ENCODE measurements at places on chromosomes 2 and 18.

- no peak for DNase-seq
These were observed 15.5 kb downstream of the WDFY1 start for GRCh38 chr2:223929571-223930102.

DNA sequence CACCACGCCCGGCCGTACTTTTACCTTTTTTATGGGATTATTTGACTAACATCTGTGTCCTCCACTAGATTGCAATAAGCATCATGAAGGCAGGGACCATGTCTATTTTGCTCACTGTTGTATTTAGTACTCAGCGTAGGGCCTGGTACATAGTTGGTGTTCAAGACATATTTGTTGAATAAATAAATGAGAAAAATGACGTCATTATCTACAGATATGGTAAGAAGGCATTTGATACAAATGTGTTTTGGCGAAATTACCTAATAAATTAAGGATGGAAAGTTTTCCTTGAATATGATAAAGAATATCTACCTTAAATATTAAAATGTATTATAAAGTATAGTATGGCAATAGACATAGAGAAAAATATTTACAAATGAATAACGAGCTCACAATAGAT lies 24.0 kb upstream of the FAM136A start:
- no peak for DNase-seq

GRCh38 chr2:216495656-216496055 lies 3.0 kb upstream of the RPL37A start:
- peak; percentile 63 for DNase-seq

DNA sequence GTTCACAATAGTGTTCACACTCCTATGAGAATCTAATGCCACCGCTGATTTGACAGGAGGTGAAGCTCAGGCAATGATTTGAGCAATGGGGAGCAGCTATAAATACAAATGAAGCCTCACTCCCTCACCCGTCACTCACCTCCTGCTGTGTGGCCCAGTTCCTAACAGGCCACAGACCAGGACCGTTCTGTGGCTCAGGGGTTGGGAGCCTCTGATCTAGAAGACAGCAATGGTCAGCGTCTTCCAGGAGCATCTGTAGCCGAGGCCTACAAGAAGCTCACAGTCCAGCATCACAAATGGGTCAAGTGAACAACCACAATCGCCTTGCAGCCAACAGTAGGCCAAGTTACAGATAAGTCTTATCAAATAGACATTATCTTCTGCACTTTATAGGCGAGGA lies 110.0 kb upstream of the SLC66A3 start:
- no peak for DNase-seq

DNA sequence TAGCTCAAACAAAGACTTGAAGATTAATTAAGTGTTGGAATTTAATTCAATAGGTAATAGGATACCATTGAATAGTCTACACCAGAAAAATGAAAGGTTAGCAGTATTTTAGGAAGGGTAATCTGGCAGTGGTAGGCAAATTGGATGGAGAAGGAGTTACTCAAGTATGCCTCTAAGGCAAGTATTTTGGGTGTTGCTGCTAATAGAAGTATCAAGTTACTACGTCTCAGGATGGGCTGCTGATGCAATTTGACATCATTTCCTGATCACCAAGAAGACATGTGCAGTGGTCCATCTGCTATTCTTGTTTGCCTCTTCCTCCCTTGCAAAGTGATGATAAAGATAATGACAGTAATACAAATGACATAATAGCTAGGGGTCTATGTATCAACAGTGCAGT lies 485.3 kb downstream of the TGIF1 start:
- DNase-seq: peak; percentile 34

GRCh38 chr2:29724282-29724681 lies 197.1 kb downstream of the ALK start:
- DNase-seq: no peak

DNA sequence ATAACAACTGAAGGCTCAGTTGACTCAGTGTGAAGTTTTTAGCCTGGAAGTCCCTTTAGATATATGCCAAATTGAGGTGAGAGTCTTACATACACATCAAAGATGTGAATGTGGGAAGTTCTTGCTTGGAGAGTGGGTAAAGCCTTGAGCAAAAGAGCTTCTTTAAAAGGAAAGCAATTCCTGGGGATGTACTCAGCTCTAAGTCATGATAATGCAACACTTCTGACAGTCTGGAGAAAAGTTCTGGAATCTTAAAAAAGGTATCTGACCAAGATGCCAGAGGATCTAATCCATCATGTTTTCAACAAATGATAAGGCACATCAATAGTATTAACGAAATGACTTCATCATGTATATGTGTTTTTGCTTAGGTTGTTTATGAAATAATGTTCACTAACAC lies 351.2 kb downstream of the CDH19 start:
- DNase-seq: no peak

DNA sequence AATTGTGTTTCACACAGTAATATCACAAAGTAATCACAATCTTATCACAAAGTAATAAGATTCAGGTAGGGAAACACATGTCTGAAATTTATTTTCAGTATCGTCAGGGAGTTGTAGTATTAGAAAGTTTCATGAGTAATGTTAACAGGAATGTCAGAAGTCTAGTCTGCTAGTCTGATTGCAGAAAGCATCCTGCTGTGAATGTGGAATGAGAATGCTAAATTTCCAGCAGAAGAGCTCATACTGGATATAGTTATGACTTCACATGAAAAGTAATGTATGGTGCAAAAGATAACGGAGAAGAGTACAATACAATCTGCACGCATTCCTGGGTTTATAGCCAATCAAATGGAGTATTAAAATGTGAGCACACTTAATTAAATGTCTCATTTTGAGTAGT lies 494.7 kb upstream of the SETBP1 start:
- no peak for DNase-seq

DNA sequence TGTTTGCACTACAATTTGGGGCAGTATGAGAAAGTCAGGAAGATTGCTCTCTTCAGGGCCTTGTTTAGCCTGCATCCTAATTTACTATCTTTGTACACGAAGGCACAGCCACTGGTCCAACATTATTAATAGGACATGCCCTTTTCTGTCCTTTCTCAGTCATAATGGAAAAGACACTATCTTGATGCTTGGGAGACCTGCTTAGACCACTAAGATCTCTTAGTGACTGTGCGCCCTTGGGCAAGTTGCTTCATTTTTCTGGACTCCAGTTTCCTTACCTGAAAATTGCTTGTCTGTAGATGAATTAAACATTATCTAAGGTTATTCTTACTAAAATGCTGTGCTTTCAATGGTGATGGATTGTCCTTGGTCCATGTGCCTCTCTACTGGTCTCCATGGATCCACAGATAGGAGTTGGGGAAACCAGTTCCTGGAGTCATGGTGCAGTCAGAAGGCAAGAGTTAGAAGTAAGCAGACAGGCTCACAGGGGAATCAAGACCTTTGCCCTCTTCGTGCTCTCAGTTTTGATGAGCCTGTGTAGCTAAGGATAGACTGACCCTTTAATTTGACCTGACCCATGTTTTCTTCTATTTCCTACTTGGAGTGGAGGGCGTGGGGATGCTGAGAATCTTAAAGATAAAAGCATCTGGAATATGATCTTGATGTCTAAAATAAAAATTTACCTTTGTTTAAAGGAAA lies 114.0 kb downstream of the RAPGEF4 start:
- DNase-seq: no peak

GRCh38 chr2:151937966-151938365 lies 109.7 kb upstream of the ARL5A start:
- no peak for DNase-seq

- peak; percentile 42 for DNase-seq
These were observed 4.1 kb upstream of the LOXHD1 start for GRCh38 chr18:46660957-46661749.

GRCh38 chr2:98899041-98899702 lies 36.9 kb downstream of the CRACDL start:
- DNase-seq: no peak

- DNase-seq: peak; percentile 59
These were observed 89.2 kb upstream of the CTDP1 start for GRCh38 chr18:79590191-79591031.

DNA sequence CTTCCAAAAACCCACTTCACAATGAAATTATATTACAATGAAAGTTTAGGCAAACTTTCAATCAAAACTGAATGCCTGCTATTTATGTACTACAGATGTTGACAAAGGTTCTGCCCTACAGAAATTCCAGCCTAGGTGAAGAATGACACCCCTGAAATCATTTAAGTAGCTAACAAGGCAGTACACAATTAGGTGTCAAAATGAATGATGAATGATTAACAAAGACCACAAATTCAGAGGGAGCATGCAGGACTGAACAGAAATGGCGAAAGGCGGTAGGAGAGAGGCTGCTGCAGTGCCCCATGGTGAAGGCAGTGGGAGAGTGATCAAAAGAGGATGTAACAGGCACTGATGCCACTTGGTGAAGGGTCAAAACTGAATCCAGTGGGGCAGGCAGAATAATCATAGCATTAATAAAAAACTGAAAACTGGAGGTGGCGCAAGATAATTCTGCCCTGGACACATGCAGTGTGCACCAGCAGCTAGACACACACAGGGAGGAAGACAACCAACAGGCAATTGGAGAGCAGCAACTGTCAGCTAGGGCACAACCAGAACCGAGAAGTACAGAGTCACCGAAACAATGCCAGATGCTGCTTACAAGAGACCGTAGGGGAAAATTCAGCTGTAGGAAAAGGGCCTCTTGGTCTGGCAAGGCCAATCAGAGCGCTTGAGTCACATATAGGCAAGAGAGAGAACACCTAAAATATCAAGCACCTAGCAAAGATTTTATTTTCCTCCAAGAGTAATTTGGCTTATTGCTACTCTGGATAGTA lies 4.5 kb downstream of the TMEM131 start:
- no peak for DNase-seq

- no peak for DNase-seq
These were observed 482.6 kb downstream of the TSN start for GRCh38 chr2:122238006-122238559.

DNA sequence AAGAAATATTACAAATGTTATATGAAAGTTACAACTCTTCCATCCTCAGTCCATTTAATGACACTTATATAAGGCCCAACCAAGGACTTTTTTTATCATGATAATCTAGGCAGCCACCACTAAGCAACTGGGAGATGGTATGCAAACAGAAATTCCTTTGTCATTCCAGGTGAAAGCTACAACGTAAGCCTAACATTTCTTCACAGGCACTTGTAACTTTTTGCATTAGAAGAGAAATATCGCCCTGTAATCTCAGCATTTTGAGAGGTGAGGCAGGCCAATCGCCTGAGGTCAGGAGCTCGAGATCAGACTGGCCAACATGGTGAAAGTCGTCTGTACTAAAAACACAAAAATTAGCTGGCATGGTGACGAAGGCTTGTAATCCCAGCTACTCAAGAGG lies 581.2 kb upstream of the SLC8A1 start:
- DNase-seq: no peak

- peak; percentile 61 for DNase-seq
These were observed 95.0 kb downstream of the DGKD start for GRCh38 chr2:233449081-233449901.

DNA sequence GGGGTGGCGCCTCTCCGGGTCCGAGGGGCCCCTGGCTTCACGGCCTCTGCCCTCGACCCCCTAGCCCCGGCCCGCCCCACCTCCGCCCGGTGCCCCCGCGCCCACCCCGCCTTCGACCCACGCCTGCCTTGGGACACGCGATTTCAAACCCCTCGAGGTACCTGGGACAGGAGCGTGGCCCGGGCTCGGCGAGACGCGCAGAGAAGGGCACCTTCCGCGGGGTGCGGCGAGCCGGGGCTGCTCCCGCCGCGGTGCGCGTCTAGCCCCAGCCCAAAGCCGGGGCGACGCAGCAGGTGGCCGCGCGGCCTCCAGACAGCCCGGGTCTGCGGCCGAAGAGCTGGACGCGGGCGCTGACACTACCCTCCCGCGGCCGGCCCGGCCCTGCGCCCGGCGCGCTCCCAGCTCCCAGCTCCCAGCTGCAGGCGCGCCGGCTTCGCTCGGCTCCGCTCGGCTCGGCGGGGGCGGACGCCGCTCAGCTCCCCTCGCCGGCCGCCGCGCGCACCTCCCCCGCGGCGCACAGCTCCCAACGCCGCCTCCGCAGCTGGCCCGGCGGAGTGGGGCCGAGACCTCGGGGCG lies at the start of gene CRACDL:
Gene CRACDL (minus strand): TSS at position 449 of the 576 bp plus-strand sequence. CDS start 89,425 bp downstream, outside the sequence.
- no peak for DNase-seq

- no peak for DNase-seq
These were observed 13.2 kb downstream of the ATG16L1 start for GRCh38 chr2:233264667-233265066.

DNA sequence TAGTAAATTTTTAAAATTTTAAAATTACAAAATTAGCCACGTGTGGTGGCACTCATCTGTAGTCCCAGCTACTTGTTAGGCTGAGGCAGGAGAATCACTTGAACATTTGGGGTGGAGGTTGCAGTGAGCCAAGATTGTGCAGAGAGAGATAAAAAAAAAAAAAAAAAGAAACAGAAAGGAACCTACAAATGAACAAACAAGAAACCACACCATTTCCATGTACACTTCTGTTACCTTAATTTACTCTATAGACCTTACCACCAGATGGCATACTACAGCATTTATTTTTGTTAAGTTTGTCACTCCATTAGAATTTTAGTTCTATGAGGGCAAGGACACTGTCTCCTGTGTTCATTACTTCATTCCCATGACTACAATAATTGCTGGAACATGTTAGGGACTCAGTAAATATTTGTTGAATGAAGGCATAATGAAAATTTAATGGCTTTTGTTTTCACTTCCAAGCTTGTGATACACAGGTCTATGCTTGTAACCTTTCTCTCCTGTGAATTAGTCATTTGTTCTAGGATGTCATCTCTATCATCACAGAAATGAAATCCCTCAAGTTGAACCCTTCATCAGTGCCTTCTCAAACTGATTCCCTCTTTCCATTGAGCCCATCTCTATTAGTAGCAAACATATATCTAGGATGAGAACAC lies 76.0 kb downstream of the ARHGAP15 start:
- peak; percentile 20 for DNase-seq

DNA sequence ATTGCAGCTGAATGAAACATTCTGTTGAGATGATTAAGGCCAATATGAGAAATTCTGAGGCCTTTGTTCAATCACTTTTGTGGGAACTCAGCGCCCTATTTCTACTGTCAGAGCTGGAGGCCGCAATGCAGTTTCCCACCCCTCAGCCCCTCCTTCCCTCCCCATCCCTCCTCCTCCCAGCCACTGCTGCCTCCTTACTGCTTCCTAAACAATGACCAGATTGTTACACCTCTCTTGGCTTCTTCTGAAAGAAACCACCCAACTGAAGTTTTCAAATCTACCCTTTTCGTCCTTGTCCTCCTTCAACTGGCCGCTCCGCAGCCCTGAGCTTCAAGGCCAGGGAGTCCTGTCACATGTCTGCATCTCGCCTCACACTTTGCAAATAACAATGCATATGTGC lies 36.7 kb upstream of the MAPK4 start:
- no peak for DNase-seq

DNA sequence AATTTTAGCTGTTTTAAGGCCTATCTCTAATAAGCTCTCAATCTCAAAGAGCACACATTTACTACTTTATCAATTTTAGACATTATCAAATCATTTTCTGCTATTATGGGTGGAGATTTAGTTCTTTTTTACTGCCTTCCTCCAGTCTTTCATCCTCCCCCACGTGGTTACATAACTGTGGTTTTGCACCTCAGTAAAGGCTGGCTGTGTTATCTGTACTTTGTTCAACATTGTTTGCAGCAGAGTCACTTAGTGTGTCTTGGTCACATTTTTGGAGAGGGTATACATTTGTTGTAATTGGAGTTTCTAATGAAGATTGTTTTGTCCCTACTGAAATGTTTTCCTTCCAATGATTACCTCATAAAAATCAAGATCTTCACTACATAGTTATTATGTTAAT lies 549.6 kb upstream of the CELF4 start:
- DNase-seq: no peak

- no peak for DNase-seq
These were observed 32.5 kb upstream of the ACAA2 start for GRCh38 chr18:49845629-49846360.

GRCh38 chr18:58394602-58395425 lies 234.1 kb downstream of the ALPK2 start:
- peak; percentile 5 for DNase-seq

GRCh38 chr2:11263177-11263576 lies 81.3 kb downstream of the ROCK2 start:
- DNase-seq: no peak
